G401 (cell line): ENCODE measurements at places on chromosomes 4 and X. TPM values are rescaled to one million over a fixed set of nuclear protein-coding genes. Genes with fewer than 3 reads are reported as not detected.

The RAI2 gene
- not detected in 2 replicates for total RNA-seq

GRCh38 chr4:41384992-41385391, 128.3 kb downstream of the UCHL1 start:
- DNase-seq: peak; percentile 49

DNA sequence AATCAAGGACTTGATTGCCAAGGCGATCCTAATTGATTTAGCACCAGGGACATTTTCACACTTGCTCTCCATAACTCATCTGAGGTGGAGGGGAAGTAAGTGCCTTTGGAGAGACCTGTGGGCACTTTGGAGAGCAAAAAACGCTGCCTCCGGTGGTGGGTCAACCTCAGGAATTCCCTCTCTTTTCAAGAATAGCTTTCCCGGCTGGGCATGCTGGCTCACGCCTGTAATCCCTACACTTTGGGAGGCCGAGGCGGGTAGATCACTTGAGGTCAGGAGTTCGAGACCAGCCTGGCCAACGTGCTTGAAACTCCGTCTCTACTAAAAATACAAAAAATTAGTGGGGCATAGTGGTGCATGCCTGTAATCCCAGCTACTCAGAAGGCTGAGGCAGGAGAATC, 49.2 kb downstream of the PRPS1 start:
- DNase-seq: no peak

GRCh38 chr4:7171191-7171900, 21.0 kb upstream of the SORCS2 start:
- DNase-seq: no peak

The KIF4A gene
- total RNA-seq: 33.4 and 38.1 TPM in 2 replicates

DNA sequence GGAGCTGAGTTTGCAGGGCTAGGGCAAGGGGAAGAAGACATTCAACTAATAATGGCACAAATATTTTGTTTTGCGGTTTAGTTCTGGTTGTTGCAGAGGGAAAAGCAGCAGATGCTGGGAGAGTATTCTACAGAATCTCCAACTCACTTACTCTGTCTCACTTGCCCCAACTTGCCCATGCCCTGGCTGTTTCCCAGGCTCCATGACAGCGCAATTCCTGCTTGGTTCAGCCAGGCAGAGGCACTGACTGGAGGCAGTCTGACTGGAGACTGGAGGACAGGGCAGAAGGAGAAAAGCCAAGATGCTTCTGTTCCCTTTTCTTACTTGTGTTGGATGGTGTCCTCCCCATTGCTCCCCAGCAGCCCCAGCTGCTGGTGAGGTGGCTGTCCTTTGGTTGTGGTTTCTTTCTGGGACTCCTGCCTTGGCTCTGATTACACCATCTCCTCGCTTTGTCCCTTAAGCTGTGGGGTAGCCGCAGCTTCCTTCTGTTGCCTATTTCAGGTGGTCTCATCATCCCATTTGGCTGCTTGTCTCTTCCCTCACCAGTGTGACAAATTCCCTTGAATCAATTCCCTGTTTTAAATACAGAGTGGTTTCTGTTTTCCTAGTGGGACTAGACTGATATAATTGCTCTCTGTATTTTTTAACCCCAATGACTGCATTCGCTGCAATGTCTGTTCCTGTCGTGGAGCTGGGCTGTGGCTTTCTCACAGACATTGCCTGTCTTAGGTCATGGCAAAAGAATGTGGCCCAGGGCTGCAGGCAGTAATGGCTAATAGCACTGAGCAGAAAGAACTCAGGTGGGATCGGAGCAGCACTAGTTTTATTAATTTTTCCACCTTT, 24.2 kb upstream of the RASL11B start:
- no peak for DNase-seq
